ENCODE measurements at places on chromosomes 12 and 14. TPM values are rescaled to one million over a fixed set of nuclear protein-coding genes. Genes with fewer than 3 reads are reported as not detected.

The FAM181A gene
- not detected for total RNA-seq

The OAS3 gene
- 34.6 TPM for total RNA-seq

The TCTN2 gene
- 13.5 TPM for total RNA-seq

The ARHGDIB gene
- 0.92 TPM for total RNA-seq

The TAC3 gene
- not detected for total RNA-seq
